Stimulated activated CD8-positive, alpha-beta memory T cell treated with anti-CD3 and anti-CD28 coated beads, Interleukin-4, amount 100 ng/mL, for 1 hour (primary cell): ENCODE measurements at places on chromosomes 11 and 22.

DNA sequence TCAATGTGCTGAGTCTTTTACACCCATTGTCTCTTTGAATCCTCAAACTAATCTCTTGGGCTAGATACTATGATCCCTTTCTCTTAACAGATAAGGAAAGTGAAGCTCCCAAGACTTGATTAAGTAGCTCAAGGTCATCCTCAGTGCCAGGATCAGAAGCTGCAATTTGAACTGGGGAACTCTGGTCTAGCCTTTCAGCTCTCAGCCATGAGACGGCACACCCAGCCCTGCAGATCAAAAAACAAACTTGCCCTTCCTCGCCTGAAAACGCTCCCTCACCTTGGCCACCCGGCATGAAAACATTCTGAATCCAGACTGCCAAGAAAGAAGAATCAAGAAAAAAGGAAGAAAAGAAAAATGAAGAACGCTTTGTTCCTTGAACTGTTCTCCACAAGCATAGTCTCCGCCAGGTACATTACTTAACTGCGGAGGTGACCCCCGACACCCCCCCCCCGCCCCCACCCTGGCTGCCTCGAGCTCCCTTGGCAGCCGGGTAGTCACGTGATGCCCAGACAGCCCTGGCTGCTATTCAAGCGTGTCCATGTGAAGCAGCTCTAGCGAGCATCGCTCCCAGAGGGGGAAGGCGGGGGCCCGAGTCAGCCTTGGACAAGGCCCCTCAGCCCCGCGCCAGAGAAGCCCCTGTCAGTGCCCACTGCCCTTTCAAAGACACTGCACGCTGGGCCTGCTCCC lies 451.2 kb downstream of the MIAT start:
- DNase-seq, result no peak

DNA sequence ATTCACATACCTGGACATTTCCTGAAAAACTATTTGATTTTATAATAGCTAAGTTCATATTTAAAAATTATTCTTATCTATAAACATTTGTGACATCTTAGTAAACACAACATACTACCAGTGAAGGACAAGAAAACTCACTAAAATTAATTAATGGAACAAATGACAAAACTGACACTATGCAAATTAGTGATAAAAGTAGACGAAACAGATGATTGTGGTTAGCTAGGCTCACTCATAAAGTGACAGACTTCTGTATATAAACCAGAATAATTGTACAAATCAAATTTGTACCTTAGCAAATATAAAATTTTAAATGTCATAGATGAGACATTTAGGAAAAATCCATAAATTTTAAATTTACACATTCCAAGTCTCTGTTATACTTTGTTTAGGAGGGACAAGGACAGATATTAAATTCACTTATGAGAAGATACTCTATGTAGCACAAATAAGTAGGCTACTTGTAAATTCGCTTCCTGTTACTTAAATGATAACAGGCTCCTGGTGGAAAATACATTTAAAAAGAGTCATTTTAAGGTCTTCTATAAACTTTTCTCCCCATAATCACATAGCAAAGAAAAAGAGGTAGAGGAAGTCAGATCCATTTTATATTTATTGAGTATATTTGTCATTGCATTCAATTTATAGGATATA lies 81.2 kb downstream of the KIF18A start:
- no peak for DNase-seq

- no peak for DNase-seq
Observed at GRCh38 chr22:39525658-39525975, 5.3 kb downstream of the ATF4 start.

DNA sequence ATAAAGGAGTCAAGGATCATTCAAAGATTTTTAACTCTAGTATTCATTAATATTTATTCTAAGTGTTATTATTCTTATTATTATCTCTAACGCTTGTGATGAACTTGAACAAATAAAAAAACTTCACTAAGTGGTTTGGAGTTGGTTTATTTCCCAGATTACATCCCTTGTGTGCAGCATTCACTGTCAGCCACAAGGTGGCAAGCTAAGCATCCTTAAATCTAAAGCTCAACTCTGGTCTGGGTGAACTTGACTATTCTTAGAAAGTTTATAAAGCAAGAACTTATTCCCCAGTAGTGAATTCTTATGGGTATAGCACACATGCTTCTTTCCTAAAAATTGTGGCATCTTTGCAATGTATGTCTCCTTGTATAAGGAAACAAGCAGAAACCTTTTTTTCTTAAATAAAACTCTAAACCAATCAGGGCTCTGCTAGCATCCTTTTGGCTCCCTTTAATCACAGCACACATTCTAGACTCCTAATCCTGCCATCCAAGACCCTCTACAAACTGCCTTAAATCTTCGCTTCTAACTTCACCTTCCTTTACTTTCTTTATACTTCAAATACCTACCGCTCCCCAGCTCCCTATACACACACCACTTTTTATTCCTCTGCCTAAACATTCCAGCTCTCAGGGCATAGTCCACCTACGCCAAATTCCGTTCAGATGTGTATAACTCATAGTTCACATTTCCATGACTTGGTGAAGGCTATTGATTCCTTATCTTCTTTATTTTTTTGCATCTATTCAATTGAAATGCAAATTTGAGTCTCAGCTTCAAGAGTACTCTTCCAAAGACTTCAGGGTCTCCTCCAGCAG lies 1068.8 kb downstream of the DLG2 start:
- DNase-seq, result no peak

DNA sequence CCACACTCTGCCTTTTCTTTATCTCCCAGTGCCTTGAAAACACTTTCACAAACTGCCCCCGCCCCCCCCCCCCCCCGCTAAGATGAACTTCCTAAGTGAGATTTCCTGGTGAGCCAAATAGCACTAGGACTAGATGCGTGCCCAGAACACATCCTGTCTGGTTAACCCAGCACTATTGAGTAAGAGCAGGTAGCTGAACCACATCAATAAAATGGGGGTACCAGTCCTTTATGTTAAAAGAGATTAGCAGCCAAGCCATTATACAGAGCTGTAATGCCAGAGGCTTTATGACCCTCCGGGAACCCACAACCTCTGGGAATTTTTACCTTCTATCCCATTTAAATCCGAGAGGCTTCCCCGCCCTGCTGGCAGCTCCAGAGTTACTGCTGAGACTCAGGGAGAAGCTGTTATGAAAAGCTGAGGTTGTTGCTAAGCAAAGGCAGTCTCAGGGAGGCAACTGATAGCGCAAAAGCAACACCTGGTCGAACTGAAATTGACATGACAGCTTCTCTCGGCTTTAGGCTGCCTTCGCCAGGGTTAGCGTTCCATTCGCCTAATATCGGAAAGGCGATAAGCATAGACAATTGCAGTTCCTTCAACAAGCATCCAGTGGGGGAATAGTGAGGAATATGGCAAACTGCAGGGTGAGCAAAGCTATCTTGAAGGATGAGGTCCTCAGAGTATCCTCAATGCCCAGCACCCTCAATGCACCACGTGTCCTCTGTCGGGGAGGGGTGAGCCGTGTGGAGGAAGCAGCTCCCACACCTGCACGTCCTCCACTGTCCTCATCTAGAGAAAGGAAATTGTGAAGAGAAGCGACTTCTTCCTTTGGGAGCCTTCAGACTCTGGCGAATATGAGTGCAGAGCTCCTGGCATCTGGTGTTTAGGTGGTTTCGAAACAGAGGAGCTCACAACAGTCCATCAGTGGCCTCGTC lies 977.0 kb downstream of the NTM start:
- DNase-seq, result no peak

DNA sequence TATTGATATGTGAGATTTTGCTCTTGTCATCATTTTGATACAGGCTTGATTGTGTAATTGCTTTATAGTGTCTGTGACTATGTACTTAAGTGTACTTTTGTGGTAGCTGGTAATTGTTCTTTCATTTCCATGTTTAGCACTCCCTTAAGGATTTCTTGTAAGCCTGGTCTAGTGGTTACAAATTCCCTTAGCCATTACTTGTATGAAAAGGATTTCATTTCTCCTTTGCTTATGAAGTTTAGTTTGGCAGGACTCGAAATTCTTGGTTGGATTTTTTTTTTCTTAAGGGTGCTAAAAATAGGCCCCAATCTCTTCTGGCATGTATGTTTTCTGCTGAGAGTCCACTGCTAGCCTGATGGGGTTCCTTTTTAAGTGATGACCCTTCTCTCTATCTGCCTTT lies 346.8 kb downstream of the JRKL start:
- no peak for DNase-seq

DNA sequence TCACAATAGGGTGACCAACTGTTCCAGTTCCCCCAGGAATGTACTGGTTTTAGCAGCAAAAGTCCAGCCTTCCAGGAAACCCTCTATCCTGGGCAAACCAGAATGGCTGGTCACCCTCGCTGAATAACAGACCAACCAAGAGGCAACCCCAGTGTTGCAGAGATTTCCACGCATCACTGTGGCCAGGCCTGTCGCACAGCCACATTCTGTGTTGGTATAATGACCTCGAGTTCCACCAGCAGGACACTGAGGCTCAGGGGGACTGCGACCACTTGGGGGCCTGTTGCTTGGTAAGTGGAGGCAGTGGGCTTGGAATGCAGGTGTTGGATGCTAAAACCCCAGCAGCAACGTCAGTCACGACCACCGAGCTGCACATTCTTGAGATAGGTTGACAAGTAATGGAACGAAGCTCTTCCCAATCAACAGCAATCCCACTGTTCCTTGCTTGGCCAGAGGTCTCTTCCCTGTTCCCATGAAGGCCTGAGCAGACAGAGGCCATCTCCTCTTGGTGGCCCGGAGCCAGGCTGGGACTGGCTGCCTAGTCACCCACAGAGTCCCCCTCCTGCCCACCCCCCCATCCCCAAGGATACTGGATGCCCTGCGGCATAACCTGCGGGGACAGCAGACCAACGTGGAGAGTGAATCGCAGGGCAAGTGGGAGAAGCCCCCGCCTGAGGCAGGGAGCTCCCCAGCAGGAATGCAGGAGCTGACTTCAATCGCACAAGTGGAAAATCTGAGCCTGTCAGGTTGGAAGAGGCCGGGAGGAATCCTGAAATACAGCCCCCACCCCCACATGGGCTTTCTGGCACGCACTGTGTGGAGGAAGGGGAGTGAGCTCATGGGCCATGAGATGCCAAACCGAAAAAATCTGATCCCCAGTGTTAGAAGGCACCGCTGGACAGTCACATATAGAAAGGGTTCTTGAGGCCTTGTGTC lies 43.4 kb upstream of the MN1 start:
- DNase-seq, result no peak

DNA sequence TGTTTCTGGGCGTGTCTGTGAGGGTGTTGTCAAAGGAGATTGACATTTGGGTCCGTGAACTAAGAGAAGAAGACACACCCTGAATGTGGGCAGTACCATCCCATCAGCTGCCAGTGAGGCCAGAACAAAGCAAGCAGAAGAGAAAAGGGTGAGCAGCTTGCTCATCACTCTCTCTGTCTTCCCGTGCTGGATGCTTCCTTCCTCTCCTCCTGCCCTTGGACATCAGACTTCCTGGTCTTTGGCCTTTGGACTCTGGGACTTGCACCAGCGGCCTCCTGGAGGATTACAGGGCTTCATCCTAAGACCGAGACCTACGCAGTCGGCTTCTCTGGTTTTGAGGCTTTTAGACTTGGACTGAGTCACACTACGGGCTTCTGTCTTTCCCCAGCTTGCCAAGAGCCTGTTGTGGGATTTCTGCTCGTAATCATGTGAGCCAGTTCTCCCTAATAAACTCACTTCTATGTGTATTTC lies 18.8 kb downstream of the APOL2 start:
- DNase-seq, result no peak

- DNase-seq, result no peak
Observed at GRCh38 chr11:123695231-123695630, 40.8 kb upstream of the SCN3B start.

GRCh38 chr22:46121079-46121478 lies 29.2 kb upstream of the PPARA start:
- no peak for DNase-seq

- DNase-seq, result no peak
Observed at GRCh38 chr11:11586465-11586864, 35.3 kb downstream of the GALNT18 start.

DNA sequence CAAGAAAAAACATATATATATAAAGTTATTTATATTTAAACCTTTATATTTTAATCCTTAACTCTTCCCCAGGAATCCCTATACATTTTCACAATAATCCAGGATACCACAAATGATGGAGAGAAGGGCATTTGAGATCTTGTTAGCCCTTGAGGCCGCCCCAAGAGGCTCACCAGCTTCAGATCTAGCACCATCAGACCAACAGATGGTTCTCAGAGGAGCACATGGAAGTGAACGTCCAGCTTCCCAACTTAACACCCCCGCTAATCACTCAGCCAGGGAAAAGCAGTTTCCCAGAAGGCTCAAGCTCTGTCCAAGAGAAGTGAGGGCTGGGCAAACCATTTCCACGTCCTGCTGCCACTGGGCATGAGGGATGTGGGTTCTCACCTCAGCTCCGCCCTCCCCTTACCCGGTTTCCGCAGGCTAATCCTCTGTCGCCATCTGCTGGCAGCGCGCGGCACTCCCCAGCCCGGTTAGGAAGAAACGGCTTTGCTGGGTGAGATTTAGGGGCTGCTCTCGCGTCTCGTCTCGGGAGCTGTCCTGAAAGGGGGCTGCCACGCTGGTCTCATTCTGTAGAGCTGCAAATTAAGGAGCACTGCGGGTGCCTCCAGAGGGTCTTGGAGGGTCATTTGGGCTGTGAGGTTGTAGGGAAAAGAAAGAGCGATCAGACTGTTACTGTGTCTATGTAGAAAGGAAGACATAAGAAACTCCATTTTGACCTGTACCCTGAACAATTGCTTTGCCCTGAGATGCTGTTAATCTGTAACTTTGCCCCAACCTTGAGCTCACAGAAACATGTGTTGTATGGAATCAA lies 6.8 kb upstream of the FAM111A start:
- peak; percentile 60 for DNase-seq

DNA sequence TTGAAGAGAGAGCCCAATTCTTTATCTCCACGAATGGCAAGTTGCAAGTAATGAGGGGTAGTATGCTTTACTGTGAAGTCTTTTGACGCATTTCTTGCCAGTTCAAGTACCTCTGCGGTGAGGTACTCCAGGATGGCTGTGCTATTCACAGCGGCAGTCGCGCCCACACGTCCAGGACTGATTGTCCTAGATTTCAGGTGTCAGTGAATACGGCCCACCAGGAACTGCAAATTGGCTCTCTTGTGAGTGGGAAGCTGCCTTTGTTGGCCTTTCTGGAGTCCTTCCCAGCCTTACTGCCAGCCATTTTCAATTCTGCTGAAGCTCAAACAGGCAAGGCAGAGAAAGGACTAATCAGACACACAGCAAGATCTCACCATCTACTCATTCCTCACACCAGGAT lies 8.5 kb downstream of the PPFIA1 start:
- DNase-seq, result no peak

GRCh38 chr22:39832627-39833074 lies 60.9 kb downstream of the ENTHD1 start:
- no peak for DNase-seq

DNA sequence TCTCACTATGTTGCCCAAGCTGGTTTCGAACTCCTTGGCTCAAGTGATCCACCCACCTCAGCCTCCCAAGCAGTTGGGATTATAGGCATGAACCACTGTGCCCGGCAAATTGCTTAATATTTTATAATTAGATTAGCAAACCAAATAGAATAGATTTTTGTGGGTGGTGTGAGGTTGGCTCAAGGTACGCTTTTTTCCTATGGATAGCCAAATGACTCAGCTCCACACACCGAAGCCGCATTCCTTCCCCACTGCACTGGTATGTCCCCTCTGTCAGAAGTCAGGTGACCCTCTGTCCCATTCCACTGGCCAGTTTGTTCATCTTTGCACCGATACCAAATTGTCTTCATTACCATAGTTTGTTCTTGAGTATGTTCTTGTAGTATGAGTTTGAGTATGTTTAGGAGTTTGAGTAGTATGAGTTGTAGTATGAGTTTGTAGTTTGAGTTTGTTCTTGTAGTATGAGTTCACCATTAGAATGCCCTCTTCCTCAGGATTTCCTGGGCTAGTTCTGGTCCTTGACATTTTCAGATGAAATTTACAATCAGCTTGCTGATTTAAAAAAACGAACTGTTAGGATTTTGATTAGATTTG lies 19.4 kb downstream of the SUSD2 start:
- no peak for DNase-seq
